ENCODE measurements at places on chromosomes 7 and 10. TPM values are rescaled to one million over a fixed set of nuclear protein-coding genes. Genes with fewer than 3 reads are reported as not detected.

Gene OR2A12
- not detected for total RNA-seq

Gene FAM170B
- total RNA-seq = not detected

Gene UNCX
- not detected for total RNA-seq

Gene ELMO1
- not detected for total RNA-seq

Gene FEZF1
- not detected for total RNA-seq

Gene VPS37D
- 2.9 TPM for total RNA-seq

Gene FRAT2
- 9.1 TPM for total RNA-seq

Gene PTF1A
- total RNA-seq = not detected

Gene OGDHL
- total RNA-seq = 1.2 TPM

Gene FRMD4A
- 10.6 TPM for total RNA-seq

Gene GIMAP1
- not detected for total RNA-seq

Gene MGMT
- total RNA-seq = 39.8 TPM

Gene LRRD1
- total RNA-seq = not detected

Gene PRKAR2B
- not detected for total RNA-seq

Gene WIPF3
- total RNA-seq = 0.08 TPM

Gene NEUROD6
- total RNA-seq = not detected

Gene PKD2L1
- not detected for total RNA-seq

Gene EPHA1
- total RNA-seq = 37.2 TPM

Gene NEURL1
- 0.15 TPM for total RNA-seq

Gene GPR26
- total RNA-seq = not detected

Gene TMEM196
- total RNA-seq = not detected

Gene NUP42
- 19.0 TPM for total RNA-seq

Gene KCNMA1
- total RNA-seq = 1.3 TPM

Gene DRGX
- not detected for total RNA-seq

Gene SNX13
- 22.7 TPM for total RNA-seq

Gene MRLN
- not detected for total RNA-seq

Gene ZNF736
- total RNA-seq = 3.2 TPM

Gene CALHM2
- total RNA-seq = 2.3 TPM

Gene PIK3CG
- total RNA-seq = not detected

Gene TSPAN14
- total RNA-seq = 50.4 TPM

Gene ODAD2
- 0.23 TPM for total RNA-seq

Gene ZNF488
- total RNA-seq = 0.39 TPM

Gene NUTM2D
- total RNA-seq = 1.9 TPM

Gene TEX36
- not detected for total RNA-seq

Gene ADAMTS14
- total RNA-seq = not detected

Gene PCLO
- total RNA-seq = 4.1 TPM

Gene UCMA
- total RNA-seq = not detected

Gene C10orf67
- 0.34 TPM for total RNA-seq

Data from hair follicular keratinocyte (primary cell).